Stimulated activated CD4-positive, alpha-beta T cell treated with anti-CD3 and anti-CD28 coated beads, Interleukin-1b, Interleukin-23, amount 100 ng/mL, for 1 hour (primary cell): ENCODE measurements at places on chromosomes 12 and 14.

DNA sequence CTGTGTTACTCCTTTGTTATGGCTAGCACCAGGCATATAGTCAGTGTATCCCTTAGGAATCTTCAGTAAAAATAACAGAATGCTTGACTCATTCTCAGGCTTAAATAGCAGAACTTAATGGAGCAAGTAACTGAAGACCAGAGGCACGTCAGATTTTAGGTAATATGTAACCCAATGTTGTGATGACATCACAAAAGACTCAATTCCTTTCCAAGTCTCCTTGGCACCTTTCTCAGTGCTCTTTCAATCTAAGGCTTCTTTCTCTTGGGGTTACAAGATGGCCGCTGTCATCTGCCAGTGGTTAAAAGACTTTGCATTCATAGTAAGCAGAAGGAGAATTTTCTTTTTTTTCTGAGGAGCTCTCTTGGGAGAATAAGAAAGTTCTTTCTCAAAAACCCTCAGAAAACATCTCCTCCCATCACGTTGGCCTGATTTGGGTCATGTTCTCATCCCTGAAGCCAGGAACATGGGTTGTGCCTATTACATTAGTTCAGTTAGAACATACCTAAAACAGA, 33.4 kb upstream of the DCN start:
- no peak for DNase-seq

DNA sequence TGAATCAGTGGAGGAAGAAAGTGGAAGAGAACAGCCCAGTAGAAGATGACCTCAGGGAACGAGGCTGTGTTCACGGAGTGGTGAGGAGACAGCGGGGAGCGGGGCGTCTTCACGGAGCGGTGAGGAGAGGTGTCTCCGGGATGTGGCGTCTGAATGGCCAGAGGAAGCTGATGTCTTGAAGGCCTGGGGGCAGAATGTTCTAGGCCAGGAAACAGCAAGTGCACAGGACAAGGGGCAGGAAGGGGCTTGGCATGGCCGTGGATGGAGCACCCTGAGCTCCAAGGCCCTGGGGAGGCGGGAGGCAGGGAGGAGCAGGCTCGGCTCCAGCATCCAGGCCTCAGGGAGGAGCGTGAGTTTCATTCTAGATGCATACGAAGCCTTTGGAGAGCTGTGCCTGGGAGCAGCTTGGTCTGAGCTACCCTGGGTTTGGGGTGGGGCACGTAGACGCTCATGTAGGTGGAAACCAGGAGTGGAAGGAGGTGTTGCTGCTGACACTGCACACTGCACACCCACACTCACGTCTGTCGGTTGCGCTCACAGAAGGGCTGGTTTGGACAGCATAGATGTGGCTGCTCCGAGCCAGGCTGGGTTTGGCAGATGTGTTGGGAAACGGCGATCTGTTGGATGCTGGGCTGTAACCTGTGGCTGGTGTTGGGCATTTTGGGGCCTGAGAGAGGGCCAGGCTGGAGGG, 131.6 kb downstream of the ADGRD1 start:
- DNase-seq, result no peak

DNA sequence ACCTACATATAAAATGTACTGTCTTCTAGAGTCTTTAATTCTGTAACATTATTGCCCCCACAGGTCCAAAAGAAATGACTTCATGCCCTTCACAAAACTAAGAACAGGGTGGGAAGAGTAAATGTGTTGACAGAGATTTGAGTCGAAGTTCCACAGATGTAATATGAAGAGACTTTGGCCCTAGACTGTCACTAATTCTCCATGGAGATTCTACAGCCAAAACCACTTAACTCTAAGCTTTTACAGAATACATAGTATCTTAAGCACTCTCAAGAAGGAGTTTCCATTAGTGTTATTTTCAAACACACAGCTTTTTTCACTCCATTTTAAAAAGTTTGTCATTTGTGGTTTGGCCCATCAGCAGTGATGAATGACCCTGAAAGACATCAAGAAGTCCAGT, 56.3 kb downstream of the ABCC9 start:
- DNase-seq, result no peak

- DNase-seq, result no peak
These were observed 6.1 kb upstream of the GPRC5A start for GRCh38 chr12:12885096-12885792.

- no peak for DNase-seq
These were observed 5.2 kb downstream of the FRS2 start for GRCh38 chr12:69475237-69475975.
